Activated T-cell treated with anti-CD3 and anti-CD28 coated beads, Interleukin-2, amount 50 U/mL, for 1 hour (primary cell): ENCODE measurements at places on chromosomes 4 and X.

- DNase-seq: no peak
These were observed 35.3 kb upstream of the DCX start for GRCh38 chrX:111447298-111447697.

DNA sequence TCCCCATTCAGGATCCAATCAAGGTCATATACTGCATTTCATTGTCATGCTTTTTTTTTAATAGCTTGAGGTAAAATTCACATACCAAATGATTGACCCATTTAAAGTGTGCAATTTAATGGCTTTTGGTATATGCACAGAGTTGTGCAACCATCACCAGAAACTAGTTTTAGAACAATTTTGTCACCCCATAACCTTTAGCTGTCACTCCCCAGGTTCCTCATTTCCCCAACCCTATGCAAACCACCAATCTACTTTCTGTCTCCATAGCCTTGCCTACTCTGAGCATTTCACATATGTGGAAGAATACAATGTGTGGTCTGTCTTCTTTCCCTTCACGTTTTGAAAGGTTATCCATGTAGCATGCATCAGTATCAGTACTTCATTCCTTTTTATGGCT is 1.4 kb upstream of the SMAD1 start:
- no peak for DNase-seq

DNA sequence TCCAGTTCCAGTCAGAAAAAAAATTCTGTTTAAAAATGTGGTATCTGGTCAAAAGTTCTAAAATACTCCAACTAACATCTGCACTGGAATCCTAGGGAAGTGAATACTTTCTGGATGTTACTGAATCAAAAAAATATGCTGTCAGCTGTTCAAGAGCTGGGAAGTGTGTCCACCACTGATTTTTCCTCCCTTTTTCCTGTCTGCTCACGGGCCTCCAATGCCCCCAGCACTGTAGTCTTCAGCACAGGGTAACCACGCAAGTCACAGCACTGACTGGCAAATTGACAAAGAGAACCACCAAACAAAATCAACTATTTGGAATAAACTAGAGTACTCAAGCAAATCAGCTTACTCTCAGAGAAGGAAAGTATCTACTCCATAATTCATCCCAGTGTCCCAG is 9.9 kb downstream of the VEGFC start:
- DNase-seq: no peak

DNA sequence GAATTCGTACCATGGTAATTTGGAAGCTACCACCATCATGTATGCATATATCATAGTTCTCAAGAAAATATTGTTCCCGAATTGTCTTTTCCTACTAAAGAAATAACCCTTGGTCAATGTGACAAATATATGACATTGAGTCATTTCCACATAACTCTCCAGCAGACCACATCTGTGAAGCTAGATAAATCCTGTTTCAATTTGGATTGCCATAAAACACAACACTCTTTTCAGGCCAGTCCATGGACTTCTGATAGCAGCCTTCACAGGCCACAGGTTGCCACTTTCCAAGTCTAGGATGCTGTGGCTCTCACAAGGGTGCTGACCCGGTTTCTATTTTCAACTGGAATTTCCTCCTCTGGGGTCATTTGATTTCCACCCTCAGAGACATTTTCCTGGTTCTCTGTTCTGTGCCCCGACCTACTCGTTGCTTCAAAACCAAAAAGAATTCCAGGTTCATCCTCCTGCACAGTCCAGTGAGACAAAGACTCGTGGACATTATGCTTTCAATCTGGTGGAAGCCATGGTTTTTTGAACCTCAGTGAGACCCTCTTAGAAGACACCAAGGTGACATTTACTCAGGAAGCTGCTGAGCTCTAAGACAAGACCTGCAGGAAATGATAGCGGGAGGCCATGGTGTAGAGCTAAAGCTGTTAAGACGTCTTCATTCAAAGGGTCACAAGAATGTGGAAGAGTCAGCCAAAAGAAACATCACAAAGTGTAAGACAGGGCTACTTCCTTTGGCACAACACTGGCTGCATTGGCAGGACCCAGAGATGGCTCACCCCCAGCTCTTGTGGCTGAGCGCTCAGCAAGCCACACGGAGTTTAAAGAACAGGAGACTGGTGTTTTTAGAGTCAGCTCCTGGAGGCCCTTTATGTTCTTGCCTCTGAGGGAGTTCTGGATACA is 119.8 kb downstream of the AMELX start:
- DNase-seq: no peak

GRCh38 chr4:19832411-19832810 is 419.3 kb upstream of the SLIT2 start:
- no peak for DNase-seq

DNA sequence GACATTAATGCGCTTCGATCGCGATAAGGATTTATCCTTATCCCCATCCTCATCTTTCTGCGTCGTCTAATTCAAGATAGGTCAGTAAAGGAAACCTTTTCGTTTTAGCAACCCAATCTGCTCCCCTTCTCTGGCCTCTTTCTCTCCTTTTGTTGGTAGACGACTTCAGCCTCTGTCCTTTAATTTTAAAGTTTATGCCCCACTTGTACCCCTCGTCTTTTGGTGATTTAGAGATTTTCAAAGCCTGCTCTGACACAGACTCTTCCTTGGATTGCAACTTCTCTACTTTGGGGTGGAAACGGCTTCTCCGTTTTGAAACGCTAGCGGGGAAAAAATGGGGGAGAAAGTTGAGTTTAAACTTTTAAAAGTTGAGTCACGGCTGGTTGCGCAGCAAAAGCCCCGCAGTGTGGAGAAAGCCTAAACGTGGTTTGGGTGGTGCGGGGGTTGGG is 528 bp upstream of the FGF2 start:
- DNase-seq: no peak

GRCh38 chr4:114864060-114864459 is 249.4 kb downstream of the NDST4 start:
- DNase-seq: no peak

- no peak for DNase-seq
These were observed 770.1 kb upstream of the GALNTL6 start for GRCh38 chr4:171042989-171043524.

- no peak for DNase-seq
These were observed 23.0 kb downstream of the HMX1 start for GRCh38 chr4:8848507-8849265.

- no peak for DNase-seq
These were observed 67.2 kb upstream of the BRWD3 start for GRCh38 chrX:80876877-80877276.

GRCh38 chrX:48083706-48084105 is 12.3 kb upstream of the ZNF630 start:
- no peak for DNase-seq

GRCh38 chr4:125961626-125962025 is 646.9 kb downstream of the FAT4 start:
- no peak for DNase-seq

- no peak for DNase-seq
These were observed 72.4 kb downstream of the MAP9 start for GRCh38 chr4:155304375-155304774.

DNA sequence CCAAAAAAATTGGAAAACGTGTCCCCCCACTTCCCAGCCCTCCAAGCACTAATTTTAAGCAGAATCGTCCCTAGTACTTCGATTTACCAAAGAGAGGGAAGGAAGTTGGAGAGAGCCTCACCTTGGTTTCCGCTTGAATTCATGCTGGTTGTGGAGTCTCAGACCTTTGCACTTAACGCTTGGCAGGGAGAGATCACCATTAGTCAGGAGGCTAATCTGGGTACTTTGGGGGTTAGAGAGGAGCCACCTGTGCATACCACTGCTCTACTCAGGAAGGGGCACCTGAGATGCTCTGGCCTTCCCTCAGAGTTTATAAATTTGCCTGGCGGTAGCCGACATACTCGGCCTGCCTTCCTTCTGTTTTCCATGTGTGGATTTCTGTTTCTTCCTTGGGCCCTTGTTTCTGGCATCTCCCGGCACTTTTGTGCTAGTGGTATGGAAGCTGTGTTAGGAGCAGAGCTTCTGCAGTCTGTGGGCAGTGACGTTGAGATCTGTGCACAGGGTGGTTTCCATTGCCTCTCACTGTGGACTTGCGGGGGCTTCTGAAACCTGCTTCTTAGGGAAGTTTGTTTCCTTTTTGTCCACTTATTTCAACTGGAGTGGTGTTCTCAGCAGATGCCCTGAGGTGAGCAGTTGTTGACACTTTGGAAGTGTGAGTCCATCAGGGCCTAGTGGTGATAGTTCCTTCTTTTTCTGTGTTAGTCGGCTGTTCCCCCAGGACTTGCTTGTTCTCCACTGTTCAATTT is 104.2 kb downstream of the TMEM131L start:
- no peak for DNase-seq

GRCh38 chr4:7195546-7196287 is 3.4 kb downstream of the SORCS2 start:
- no peak for DNase-seq

- DNase-seq: no peak
These were observed 45.2 kb upstream of the DACH2 start for GRCh38 chrX:86103061-86103460.

GRCh38 chr4:42149004-42149403 is 3.5 kb downstream of the BEND4 start:
- DNase-seq: no peak

GRCh38 chr4:173212379-173212778 is 43.8 kb downstream of the GALNT7 start:
- no peak for DNase-seq

DNA sequence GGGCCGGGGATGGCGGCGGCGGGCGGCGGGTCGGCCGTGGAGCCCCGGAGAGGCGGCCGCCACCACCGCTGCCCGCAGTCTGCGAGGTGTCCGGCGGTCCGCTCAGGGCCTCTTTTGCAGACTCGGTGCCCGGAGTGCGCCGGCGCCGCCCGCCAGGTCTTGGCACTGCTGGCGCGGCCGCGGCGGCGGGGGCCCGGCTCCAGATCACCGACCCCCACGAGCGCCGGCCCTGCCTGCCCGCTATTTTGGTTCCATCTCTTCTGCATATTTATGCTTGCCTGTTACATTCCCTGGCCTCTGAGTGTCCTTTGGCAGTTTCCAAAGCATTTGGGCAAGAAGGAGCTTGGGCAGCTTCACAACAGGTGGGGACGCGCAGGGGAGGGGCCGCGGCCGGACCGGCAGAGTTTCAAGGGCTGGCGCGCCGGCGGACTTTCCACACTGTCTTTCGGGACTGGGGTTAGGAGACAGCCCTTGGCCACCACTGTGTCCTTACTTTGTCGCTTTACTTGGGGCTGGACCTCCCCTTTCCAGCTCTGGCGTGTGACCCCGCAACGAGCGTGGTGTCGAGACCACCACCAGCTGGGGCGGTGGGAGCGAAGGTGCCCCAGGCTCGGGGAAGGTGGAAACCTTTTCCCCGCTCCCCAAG is 668 bp upstream of the TAPT1 start:
- peak; percentile 54 for DNase-seq

GRCh38 chrX:816411-816810 is 185.8 kb downstream of the SHOX start:
- DNase-seq: no peak

GRCh38 chrX:53379747-53380146 is 42.7 kb downstream of the SMC1A start:
- DNase-seq: no peak

- DNase-seq: no peak
These were observed 24.1 kb downstream of the OCIAD1 start for GRCh38 chr4:48854982-48855381.

GRCh38 chrX:139475432-139475831 is 55.1 kb upstream of the F9 start:
- DNase-seq: no peak

DNA sequence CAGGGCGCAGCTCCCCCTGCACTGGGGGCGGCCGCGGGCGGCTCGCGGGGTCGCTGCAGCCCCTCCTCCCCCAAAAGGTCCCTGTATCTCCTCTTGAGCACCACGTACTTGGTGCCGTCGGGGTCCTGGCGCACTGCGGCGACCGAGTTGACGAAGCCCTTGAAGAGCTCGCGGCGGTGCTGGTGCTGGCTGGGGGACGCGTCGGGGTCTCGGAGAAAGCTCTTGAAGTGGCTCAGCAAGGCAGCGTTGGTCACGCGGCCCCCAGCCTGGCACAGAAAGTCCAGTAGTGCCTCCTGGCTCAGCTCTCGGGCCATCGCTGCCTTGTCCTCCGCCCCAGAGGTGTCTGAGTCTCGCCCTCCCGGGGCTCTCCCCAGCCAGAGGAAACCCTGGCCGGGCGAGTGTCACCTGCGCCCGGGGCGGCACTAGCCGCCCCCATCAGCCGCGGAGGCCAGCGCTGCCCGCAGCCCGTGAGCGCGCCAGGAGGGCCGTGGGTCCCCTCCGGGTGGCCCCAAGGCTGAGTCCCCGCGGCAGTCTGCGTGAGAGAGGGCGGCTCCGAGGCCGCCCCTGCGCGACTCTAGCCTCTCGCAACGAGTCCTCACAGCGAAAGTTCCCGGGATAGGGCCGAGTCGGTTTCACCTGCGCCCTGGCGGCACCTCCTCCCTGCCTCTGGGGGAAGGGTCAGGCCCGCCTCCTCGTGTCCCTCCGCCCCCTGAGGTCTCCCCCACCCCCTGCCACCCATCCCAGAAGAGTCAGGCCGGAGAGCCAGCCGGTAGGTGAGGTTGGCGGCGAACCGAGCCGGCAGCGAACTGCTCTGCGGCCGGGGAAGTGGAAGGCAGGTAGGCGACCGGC is at the start of gene SOWAHB:
Gene SOWAHB (minus strand): TSS at position 609 of the 849 bp plus-strand sequence. CDS start 295 bp downstream, at position 314.
- DNase-seq: peak; percentile 54

DNA sequence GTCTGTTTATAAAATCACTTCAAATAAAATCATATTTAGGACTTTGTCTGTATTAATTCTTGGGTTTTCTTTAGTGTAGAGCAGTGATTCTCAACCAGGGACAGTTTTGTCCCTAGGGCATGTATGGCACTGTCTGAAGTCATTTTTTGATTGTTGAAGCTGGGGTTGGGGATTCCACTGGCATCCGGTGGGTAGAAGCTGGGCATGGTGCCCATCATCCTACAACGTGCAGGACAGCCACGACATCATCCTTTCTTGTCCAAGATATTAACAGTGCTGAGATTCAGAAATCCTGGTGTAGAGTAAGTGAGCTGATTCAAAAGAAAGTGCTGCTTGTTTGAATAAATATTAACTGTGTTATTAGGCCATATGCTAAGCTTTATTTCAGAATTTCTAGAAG is 28.6 kb downstream of the DCLK2 start:
- DNase-seq: no peak

- no peak for DNase-seq
These were observed 99.4 kb upstream of the ATXN3L start for GRCh38 chrX:13419276-13419675.

GRCh38 chr4:6566391-6567190 is 8.4 kb upstream of the MAN2B2 start:
- DNase-seq: no peak

GRCh38 chr4:162977788-162978187 is 188.9 kb downstream of the NAF1 start:
- no peak for DNase-seq

GRCh38 chrX:9578083-9578779 is 113.4 kb downstream of the TBL1X start:
- DNase-seq: no peak

- DNase-seq: no peak
These were observed 35.6 kb upstream of the SFRP2 start for GRCh38 chr4:153824501-153824900.

DNA sequence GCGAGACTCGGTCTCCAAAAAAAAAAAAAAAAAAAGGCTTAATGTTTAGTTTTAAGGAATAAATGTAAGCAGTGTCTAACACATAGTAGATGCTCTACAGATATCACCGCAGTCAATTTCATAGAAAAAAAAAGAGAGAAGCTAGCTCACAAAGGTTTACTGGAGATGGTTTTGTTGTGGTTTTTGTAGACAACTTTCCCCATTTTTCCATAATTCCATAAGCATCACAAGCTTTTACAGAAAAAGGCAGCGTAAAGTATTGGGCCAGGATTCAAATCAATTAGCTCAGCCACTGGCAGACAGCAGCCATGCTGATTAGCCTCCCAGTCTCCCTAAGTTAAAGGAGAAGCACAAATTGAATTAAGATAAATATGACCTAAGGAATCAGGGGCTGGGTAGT is 1.5 kb downstream of the GRSF1 start:
- no peak for DNase-seq
